ENCODE measurements at places on chromosomes 13 and 19.

DNA sequence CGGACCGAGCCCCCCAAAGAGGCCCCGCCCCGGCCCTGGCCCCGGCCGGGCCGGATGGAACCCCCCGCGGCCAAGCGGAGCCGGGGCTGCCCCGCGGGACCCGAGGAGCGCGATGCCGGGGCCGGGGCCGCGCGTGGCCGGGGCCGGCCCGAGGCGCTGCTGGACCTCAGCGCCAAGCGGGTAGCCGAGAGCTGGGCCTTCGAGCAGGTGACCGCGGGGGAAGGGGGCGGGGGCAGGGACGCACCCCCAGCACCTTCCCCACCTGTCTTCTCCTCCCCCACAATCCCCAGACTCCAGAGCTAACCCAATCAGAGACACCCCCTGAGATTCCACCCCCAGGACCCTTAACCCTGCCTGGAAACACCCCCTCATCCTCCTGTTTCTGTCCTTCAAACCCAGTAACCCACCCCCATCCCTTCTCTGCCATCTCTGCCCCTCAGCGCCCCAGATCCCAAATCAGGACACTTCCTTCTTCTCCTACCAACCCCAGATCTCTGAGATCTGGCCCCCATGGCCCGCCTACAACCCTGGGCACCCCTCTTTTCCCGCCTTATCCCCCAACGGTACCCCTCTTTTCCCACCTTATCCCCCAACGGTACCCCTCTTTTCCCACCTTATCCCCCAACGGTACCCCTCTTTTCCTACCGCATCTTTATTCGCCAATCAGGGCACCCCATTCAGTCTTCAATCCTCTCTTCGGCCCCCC lies 505 bp downstream of the ZSWIM4 start:
- no peak for DNase-seq

- DNase-seq = no peak
These were observed 172.7 kb downstream of the ENOX1 start for GRCh38 chr13:43614063-43614462.

DNA sequence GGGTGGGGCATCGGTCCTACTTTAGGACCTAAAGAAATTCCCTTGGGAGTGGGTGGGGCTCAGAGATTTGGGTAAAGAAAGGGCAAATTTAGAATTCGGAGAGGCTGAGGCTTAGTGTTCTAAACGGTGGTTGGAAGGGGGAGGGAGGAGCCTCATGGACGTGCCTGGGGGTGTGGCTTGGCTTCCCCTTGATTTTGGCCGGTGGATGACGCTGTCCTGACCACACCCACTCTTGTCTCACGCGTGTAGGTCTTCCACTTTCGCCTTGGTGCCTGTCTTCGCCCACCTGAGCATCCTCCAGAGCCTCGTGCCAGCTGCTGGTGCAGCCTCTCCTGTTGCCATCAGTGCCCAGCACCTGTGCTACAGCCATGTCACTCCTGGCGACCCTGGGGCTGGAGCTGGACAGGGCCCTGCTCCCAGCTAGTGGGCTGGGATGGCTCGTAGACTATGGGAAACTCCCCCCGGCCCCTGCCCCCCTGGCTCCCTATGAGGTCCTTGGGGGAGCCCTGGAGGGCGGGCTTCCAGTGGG lies 1.2 kb upstream of the NUP62 start:
- DNase-seq = no peak

DNA sequence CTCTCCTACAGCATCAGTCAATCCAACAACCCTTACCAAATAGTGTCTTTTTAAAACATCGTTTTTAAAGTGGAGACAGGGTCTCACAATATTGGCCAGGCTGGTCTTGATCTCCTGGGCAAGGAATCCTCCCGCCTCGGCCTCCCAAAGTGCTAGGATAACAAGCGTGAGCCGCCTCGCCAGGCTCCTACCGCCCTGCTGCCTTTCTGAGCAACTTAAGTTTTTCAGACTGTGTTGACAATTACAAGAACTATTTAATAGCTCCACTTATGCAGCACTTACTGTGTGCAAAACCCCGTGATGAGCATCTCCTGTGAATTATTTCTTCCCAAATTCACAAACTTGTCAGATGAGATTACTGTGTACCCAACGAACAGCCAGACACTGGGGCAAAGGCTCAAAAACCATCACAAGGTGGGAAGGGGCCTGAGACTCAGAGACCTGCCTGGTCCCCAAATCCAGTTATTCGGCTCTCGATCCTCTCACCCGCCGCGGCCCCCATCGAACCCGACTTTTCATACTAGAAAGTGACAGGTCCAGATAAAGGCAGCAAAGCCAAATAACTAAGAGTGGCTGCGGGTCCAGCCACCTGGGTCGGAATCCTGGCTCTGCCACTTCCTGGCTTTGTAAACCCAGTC lies 581 bp downstream of the RPL18 start:
- no peak for DNase-seq

GRCh38 chr13:80630685-80631121 lies 289.8 kb upstream of the SPRY2 start:
- DNase-seq = no peak

DNA sequence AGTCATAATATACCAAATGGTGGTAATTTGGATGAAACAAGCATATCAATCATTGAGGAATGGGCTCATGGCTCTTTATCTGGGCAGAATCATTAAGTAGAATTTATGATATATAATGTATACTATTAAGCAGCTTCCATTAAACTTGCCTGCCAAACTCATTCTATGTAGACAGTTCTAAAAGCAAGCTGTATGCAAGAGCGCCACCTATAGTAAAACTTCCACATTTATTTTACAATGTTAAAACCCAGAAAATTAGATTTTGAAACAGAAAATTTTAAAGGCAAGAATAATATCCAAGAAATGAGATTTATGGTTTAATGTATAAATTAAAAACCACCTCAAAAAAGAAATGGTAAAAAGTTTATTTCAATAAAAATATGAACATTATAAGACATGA lies 161.5 kb downstream of the MZT1 start:
- DNase-seq = no peak

GRCh38 chr19:18481505-18482222 lies 40.2 kb downstream of the ELL start:
- no peak for DNase-seq

Data from CD4-positive, alpha-beta T cell treated with Interleukin-6 at 100 ng/mL for 8 hours (primary cell).